ENCODE measurements at places on chromosomes 13 and 19. TPM values are rescaled to one million over a fixed set of nuclear protein-coding genes. Genes with fewer than 3 reads are reported as not detected.

Gene LAIR1
- total RNA-seq, result 3.9 TPM

Gene PLVAP
- 1.4 TPM for total RNA-seq

Gene KLK8
- 0.87 TPM for total RNA-seq

Gene PTGIR
- total RNA-seq, result 5.2 TPM

Gene FBXO27
- 15.2 TPM for total RNA-seq

Gene TGFBR3L
- not detected for total RNA-seq

Gene PRR20A
- not detected for total RNA-seq

Measured in hepatocyte (in vitro differentiated cells).